ENCODE measurements at places on chromosomes 5 and 9. TPM values are rescaled to one million over a fixed set of nuclear protein-coding genes. Genes with fewer than 3 reads are reported as not detected.

DNA sequence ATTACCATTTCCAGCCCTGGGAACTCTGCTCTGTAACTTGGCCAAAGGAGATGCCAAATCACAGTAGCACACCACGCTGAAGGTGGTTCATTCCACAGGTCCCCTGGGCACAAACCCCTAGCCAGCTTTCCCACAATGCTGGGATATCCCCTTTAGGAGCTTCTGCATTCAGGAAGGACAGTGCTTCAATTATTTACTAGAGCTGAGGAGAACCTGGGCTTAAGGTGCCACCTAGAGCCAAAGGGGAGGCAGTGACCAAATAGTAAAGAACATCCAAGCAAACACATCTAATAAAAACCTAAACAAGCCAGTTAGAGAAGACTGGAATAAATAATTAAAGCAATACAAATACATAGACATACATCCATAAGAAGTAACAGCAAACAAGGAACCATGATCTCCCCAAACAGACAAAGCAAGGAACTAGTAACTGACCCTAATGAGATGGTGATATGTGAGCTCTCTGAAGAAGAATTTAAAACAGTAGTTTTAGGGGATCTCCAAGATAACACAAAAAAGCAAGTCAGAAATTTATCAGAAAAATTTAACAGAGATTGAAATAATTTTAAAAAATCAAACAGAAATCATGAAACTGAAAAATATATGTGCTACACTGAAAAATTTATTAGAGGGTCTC, 14.6 kb downstream of the KIF4B start:
- peak; percentile 27 for DNase-seq

DNA sequence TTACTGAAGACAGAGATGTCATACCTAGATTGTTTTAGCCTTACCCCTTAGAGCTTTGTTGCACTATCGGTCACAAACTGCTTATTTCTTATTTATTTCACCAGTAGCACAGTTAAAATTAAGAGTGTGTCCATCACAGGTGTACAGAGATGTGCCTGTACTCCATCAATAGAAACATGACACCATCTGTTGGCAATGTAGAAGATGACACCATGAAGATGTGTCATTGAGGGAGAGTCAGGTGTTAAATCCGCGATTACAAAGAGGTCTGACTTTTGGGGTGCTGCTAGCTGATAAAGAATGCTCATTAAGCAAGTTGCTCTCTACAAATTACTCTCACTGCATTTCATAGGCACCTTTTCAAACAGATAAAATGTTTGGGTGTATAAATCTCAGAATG, 164.4 kb downstream of the SMARCA2 start:
- no peak for DNase-seq

RANBP3L gene
- total RNA-seq = not detected

PCDHGA3 gene
- not detected for total RNA-seq

CCNB1 gene
- total RNA-seq = 281 TPM
